Natural killer cell treated with Interleukin-12 subunit alpha and Interleukin-12 subunit beta and Interleukin-15 and Interleukin-18, amount 100 ng/mL, for 72 hours (primary cell): ENCODE measurements at places on chromosomes 1 and 21. TPM values are rescaled to one million over a fixed set of nuclear protein-coding genes. Genes with fewer than 3 reads are reported as not detected.

Gene LY9
- total RNA-seq = 1.2 TPM

DNA sequence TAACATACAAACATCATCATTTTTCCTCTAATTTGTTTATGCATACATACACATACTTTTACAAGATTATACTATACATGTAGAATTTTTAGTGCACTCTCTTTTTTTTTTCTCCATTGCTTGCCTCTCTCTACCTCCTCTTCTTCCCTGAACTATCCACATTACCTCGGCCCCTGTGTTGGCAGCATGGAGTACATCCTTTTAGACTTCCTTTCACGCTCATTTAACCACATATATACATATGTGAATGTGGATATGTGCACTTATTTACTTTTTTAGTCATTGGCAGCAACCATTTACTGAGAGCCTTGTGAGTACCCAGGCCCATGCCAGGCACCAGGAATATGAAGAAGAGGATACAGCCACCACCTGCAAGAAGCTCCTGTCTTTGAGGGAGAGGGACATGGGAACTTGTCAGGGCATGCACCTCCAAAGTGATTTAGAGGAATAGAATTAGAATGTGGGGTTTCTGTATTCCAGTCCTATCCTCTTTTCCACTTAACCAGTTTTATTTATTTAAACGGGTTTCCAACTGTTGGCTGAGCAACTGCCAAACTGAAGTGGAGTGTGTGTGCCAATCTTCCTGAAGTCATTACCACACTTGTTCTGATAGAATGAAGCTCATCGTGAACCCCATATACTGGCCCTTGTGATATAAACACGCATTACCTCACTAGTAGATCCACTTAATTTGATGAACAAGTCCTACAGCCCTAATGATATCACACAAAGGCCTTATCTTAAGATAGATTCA, 212.6 kb downstream of the TNR start:
- H3K27me3 ChIP-seq = peaks cover 3% of the 10 kb centered on the region
- H3K27ac ChIP-seq = no peak overlapping the region
- H3K4me1 ChIP-seq = no peaks in the 10 kb centered on the region
- H3K4me3 ChIP-seq = no peak overlapping the region
- no peaks in the 10 kb centered on the region for H3K36me3 ChIP-seq
- no peak for DNase-seq

DNA sequence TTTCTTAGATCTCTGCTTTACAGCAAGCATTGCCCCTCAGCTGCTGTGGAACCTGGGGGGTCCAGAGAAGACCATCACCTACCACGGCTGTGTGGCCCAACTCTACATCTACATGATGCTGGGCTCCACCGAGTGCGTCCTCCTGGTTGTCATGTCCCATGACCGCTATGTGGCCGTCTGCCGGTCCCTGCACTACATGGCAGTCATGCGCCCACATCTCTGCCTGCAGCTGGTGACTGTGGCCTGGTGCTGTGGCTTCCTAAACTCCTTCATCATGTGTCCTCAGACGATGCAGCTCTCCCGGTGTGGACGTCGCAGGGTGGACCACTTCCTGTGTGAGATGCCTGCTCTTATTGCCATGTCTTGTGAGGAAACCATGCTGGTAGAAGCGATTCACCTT, 33.4 kb upstream of the OR2B11 start:
- no peaks in the 10 kb centered on the region for H3K36me3 ChIP-seq
- H3K27me3 ChIP-seq = peaks cover 27% of the 10 kb centered on the region
- peaks cover 4% of the 10 kb centered on the region for H3K4me1 ChIP-seq
- H3K4me3 ChIP-seq = no peak overlapping the region
- DNase-seq = no peak

DNA sequence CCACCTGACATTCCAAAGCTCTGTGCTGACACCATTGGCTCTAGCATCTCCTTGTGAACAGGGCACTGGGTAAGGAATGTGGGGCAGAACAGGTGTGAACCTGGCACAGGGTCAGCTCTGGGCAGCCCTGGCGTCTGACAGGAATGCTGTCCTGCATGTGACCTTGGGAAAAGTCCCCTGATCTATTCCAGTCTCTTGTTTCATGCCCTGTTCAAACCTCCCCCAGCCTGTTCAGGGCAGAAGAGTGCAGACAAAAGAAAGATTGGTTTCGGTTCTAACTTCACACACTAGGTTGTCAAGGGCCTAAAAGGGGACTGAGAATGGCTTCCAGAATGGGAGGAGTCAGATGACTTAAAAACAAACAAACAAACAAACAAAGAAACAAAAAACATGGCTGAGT, 27.6 kb upstream of the SDHB start:
- no peak for DNase-seq
- H3K27me3 ChIP-seq = peaks cover 7% of the 10 kb centered on the region
- H3K4me1 ChIP-seq = peaks cover 4% of the 10 kb centered on the region
- H3K27ac ChIP-seq = no peak overlapping the region
- H3K36me3 ChIP-seq = no peaks in the 10 kb centered on the region
- no peak overlapping the region for H3K4me3 ChIP-seq

Gene BARHL2
- not detected for total RNA-seq

Gene ISG20L2
- 97.5 TPM for total RNA-seq

- DNase-seq = peak; percentile 25
- H3K36me3 ChIP-seq = no peaks in the 10 kb centered on the region
- H3K4me3 ChIP-seq = no peak overlapping the region
- H3K4me1 ChIP-seq = peaks cover 16% of the 10 kb centered on the region
Observed at GRCh38 chr1:12132078-12132477, 34.7 kb upstream of the TNFRSF1B start.

- no peaks in the 10 kb centered on the region for H3K27me3 ChIP-seq
- H3K27ac ChIP-seq = no peak overlapping the region
- peak; percentile 51 for DNase-seq
Observed at GRCh38 chr1:54593571-54594160, 29.7 kb downstream of the FAM151A start.

DNA sequence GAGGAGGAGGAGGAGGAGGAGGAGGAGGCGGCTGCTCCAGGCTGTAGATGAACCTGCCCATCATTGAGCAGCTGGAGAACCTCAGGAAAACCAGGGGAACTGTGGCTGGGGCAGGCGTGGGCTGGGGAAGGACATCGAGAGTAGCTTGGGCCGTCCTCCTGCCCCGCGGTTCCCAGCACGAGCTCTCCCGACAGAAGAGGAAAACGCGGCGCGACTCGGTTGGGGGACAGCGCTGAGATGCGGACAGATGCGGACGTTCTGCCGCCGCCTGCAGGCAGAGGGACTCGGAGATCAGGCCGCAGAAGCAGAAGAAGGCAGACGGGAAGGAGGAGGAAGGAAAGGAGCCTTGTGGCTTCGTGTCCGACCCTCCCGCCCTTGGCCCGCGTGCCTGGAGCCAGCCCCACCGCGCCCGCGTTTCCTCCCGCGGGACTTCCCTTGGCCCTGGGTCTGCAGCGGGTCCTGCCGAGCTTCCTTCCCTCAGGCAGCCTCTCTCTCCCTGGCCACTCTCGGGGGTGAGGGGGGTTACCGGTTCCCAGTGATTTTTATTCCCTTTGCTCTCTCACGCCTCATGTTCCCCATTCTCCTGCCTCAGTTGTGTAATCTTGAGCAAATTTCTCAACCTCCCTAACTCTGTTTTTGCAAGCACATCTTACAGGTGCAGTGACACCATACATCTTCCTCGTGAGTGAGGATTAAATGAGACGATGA, 1.7 kb upstream of the TNFRSF9 start:
- peak overlapping the region; percentile 89 for H3K4me3 ChIP-seq
- peaks cover 15% of the 10 kb centered on the region for H3K36me3 ChIP-seq
- peaks cover 56% of the 10 kb centered on the region for H3K4me1 ChIP-seq
- H3K27ac ChIP-seq = peak overlapping the region; percentile 99
- H3K27me3 ChIP-seq = no peaks in the 10 kb centered on the region

Gene RHOU
- total RNA-seq = 3.7 TPM

Gene AMY2A
- not detected for total RNA-seq

DNA sequence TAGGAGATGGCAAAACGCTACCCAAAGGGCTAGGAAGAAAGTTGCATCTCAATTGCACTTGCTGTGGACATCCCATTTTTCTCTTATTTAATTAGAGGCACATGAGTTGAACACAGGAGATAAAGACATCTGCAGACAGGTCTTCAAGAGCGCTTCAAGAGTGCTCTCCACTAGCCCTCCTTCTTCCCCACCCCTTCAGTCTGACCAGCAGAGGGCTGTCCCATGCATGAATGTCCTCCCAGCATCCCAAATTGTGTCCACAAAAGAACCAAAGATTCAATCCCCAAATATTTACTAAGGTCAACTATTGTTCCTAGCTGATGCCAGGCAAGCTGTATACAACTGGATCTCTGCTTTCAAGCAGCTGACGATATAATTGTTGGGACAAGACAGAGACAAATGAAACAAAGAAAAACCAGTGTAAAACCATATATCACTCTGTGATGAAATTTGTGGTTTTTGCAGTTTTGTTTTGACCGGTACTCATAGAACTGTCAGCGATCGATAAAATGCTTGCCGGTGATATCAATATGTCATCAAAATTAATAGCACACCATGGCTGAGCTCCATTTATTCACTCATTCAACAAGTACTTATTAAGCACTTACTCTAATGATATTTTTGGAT, 174.2 kb downstream of the TNR start:
- peaks cover 7% of the 10 kb centered on the region for H3K36me3 ChIP-seq
- H3K4me3 ChIP-seq = peak overlapping the region; percentile 59
- peaks cover 20% of the 10 kb centered on the region for H3K4me1 ChIP-seq
- no peak for DNase-seq

Gene COL16A1
- total RNA-seq = 1.6 TPM

Gene LCE1C
- not detected for total RNA-seq

DNA sequence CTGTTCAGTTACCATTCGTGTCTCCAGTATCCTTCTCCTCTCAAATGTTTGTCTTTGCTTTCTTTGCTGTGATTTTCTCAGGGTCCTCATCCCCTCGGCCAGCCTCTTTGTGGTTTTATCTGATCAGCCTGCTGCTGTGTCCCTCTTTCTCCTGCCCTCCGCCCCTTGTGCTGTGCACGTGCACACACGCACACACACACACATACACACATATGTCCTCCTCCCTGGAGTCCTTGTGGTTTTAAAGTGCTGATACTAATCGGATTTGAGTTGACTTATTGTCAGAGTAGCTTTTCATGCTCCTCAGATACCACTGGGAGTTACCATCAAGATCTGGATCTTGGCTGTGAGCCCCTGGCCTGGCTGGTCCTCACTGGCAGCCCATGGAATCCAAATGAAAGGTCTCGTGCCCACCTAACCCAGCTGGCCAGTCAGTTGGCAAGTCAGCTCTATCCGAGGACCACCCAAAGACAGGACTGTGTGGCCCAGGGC, 34.1 kb downstream of the QSOX1 start:
- H3K36me3 ChIP-seq = no peaks in the 10 kb centered on the region
- DNase-seq = no peak
- H3K27me3 ChIP-seq = peaks cover 12% of the 10 kb centered on the region

DNA sequence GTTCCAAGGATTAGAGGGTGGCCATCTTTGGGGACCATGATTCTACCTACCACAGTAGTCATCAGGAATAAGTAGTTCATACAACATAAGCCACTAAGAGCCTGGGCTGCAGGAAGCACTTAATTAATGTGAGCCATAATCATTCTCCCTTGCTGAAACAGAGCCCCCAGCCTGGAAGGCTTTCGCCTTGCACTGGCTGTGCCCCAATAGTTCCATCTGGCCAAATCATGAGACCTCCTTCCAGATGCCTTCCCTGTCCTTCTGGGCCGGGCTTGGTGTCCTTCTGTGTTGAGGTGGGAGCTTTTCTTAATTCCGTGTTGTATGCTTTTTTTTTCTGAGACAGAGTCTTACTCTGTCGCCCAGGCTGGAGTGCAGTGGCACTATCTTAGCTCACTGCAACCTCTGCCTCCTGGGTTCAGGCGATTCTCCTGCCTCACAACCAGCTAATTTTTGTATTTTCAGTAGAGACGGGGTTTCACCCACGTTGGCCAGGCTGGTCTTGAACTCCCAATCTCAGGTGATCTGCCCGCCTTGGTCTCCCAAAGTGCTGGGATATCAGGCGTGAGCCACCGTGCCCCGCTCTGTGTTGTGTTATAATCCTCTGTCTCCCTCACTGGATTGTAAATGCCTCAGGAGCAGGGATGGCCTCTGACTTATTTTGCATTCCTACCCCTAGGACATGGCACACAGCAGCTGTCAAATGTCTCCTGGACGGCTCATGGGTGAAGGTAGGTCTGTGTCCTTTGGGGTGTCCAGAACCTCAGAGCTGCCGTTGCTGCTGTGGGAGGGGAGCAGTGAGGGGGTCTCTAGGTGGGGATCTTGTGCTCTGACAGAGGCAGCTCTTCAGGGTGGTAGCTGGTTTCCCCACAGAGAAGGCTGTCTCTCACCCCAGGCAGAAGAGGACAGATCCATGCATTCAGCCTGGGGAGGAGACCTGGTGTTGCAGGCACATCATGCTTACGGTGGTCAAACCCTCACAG, 10.1 kb downstream of the GNG4 start:
- peaks cover 29% of the 10 kb centered on the region for H3K4me1 ChIP-seq
- H3K27me3 ChIP-seq = peaks cover 6% of the 10 kb centered on the region
- no peaks in the 10 kb centered on the region for H3K36me3 ChIP-seq
- no peak overlapping the region for H3K27ac ChIP-seq

- H3K27ac ChIP-seq = no peak overlapping the region
- no peaks in the 10 kb centered on the region for H3K36me3 ChIP-seq
- DNase-seq = no peak
- H3K27me3 ChIP-seq = peaks cover 32% of the 10 kb centered on the region
Observed at GRCh38 chr1:162885265-162885664, 24.3 kb upstream of the CCDC190 start.

DNA sequence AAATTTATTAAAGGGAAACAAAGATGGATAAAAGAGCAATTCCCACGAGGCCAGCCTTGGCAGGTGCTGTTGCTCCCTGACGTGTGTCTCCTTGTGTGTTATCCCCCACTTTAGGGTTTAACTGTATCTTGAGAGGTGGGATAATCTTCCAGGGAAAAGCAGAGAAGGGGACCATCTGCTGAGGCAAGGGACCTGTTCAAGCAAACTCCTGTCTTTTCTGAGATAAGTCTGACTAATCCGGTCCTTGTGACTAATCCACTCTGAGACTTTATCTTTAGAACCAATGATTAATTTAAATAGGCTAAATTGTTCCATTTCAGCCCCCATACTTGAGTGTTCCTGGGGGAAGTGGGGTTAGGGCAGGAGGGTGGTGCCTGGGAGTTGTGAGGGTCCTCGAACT, 163.6 kb downstream of the CAMTA1 start:
- H3K36me3 ChIP-seq = no peaks in the 10 kb centered on the region
- H3K27me3 ChIP-seq = peaks cover 14% of the 10 kb centered on the region
- no peak overlapping the region for H3K4me3 ChIP-seq
- no peak overlapping the region for H3K27ac ChIP-seq
- H3K4me1 ChIP-seq = no peaks in the 10 kb centered on the region

Gene DNASE2B
- not detected for total RNA-seq

Gene TMEM125
- not detected for total RNA-seq

Gene GUCA2A
- total RNA-seq = not detected

Gene RGS1
- total RNA-seq = 143 TPM

Gene MYOC
- not detected for total RNA-seq

Gene SPRR1B
- not detected for total RNA-seq

- peaks cover 3% of the 10 kb centered on the region for H3K4me1 ChIP-seq
- no peak overlapping the region for H3K27ac ChIP-seq
- no peaks in the 10 kb centered on the region for H3K36me3 ChIP-seq
- DNase-seq = no peak
- peaks cover 7% of the 10 kb centered on the region for H3K27me3 ChIP-seq
Observed at GRCh38 chr1:232877365-232878028, 72.3 kb downstream of the MAP10 start.

Gene KRTAP12-2
- not detected for total RNA-seq

Gene AADACL4
- total RNA-seq = not detected

GRCh38 chr21:14480411-14481031, 65.6 kb downstream of the SAMSN1 start:
- DNase-seq = no peak
- H3K4me3 ChIP-seq = peak overlapping the region; percentile 34
- peaks cover 70% of the 10 kb centered on the region for H3K4me1 ChIP-seq
- peaks cover 28% of the 10 kb centered on the region for H3K36me3 ChIP-seq
- H3K27ac ChIP-seq = peak overlapping the region; percentile 96

- no peak overlapping the region for H3K4me3 ChIP-seq
- H3K36me3 ChIP-seq = no peaks in the 10 kb centered on the region
- H3K4me1 ChIP-seq = peaks cover 2% of the 10 kb centered on the region
- H3K27me3 ChIP-seq = peaks cover 30% of the 10 kb centered on the region
- no peak overlapping the region for H3K27ac ChIP-seq
Observed at GRCh38 chr1:181179279-181179986, 90.9 kb downstream of the IER5 start.
